ENCODE measurements at places on chromosomes 2 and 18.

- no peak for DNase-seq
Observed at GRCh38 chr2:239316562-239317465, 84.0 kb downstream of the HDAC4 start.

- no peak for DNase-seq
Observed at GRCh38 chr2:194464964-194465638, 1191.9 kb upstream of the SLC39A10 start.

DNA sequence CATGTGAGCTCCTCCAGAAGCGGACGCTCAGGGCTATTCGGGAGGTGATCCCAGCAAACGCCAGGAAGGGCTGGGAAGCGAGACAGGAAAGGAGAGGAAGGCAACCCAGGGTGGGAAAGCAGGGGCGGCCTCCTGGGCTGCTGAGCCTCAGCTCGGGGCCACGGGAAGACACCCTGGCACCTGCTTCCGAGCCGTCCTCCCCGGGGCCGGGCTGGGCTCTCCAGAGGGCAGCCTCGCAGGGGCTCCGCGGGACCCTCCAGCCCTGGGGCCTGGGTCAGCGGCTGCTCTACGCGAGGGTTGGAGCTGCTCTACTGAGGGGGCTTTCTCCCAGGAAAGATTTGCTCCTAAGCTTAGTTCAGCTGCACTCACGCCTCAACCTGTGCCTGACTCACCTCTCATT, 34.0 kb downstream of the TIMM21 start:
- no peak for DNase-seq

GRCh38 chr2:176680916-176681516, 411.8 kb downstream of the MTX2 start:
- no peak for DNase-seq

DNA sequence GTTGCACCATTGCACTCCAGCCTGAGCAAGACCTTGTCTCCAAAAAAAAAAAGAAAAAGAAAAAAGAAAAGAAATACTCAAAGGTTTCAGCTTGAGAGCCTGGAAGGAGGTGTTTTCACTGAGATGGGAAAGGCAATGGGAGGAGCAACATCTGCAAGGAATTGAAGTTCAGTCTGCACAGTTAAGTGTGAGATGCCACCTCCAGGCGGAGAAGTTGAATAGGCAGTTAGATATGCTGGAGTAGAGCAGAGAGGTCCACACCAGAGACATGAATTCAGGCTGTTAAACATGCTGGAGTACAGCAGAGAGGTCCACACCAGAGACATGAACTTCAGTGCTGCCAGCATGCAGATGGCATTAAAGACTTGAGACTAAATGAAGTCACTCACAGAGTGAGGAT, 41.4 kb upstream of the DTNB start:
- no peak for DNase-seq

DNA sequence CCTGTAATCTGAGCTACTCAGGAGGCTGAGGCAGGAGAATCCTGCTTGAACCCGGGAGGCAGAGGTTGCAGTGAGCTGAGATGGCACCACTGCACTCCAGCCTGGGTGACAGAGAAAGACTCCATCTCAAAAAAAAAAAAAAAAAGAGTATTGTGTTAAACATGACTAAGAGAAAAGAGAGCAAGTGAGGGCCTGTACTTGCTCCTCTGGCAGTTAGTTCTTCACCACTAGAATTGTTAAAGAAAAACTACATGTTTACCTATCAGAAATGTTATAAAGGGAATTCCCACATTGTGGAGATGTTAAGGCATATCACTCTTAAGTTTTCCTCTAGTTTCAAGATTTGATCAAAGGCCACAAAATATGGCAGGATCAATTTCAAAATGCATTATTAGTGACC, 75.4 kb upstream of the LRATD1 start:
- no peak for DNase-seq

DNA sequence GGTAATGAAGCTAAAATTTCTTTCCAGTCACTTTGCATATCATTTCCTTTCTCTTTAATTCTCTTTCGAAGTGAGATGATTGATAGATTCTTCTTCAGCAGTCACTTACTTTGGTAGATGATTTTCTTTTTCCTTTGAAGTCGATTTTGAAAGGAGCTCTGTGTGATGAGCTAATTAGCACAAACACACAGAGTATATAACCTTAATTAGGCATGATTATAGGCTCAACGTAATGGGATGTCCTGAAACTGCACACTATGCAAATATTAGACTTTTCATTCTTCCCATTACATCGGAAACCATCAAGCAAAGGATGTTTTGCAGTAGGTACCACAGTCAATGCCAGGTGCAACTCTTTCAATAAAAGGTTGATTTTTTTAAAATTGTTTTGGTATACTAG, 6.4 kb upstream of the CTLA4 start:
- no peak for DNase-seq

All from NCI-H524 (cell line).